Stimulated activated CD8-positive, alpha-beta memory T cell treated with anti-CD3 and anti-CD28 coated beads, Interleukin-7, amount 100 ng/mL, for 4 hours (primary cell): ENCODE measurements at places on chromosomes 13 and 19.

DNA sequence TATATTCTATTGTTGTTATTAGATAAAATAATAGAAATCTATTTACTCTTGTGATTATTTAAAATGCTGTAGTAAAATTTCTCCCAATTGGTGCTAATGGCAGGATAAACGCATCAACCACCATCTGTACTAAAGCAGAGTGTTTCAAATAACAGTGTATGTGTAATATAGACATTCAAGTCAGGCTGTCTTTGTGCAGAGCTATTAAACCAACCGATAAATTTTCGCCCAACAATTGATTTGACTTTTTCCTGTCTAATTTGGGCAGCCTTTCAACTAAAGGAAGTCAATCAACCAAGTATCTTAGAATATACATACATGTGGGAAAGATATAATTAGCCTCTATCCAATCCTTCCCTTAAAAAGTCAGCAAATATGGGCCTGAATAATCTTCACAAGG is 5.8 kb downstream of the AMER2 start:
- DNase-seq = no peak

DNA sequence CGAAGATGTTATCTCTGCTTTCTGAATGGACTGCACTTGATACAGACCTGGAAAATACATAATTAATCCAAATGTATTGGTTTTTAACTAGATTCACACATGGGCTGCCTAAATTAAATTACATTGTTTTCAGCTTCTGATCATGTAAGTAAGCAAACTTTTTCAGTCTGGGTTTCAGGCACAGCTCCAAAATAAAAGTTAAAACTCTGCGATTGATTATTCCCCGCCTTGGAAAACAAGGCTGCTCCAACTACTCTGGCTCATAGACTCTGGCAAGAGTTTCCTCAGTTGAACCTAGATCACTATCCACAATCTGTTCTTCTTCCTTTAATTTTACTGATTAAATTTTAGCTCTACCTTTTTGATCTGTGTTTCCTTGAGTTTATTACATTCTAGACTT is 526.0 kb upstream of the SPRY2 start:
- DNase-seq = no peak

DNA sequence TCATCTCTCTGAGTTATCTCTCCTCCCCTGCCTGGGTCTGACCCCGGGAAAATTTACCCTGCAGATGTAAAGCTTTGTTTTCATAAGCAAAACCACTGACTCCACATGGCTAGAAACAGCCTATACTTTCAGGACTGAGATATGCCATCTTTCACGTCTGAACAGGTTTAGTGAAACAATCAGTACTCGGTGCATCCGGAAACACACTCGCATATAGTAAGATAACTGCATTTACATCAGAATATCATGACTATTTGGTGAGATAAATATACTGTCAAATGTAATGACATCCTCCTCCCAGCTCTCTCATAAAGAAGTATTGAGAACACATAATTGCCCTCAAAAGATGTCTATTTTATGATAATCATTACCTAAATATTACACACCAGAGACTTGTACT is 172.8 kb downstream of the EFNB2 start:
- DNase-seq = no peak

- no peak for DNase-seq
These were observed 56.1 kb downstream of the PDS5B start for GRCh38 chr13:32642316-32642715.

DNA sequence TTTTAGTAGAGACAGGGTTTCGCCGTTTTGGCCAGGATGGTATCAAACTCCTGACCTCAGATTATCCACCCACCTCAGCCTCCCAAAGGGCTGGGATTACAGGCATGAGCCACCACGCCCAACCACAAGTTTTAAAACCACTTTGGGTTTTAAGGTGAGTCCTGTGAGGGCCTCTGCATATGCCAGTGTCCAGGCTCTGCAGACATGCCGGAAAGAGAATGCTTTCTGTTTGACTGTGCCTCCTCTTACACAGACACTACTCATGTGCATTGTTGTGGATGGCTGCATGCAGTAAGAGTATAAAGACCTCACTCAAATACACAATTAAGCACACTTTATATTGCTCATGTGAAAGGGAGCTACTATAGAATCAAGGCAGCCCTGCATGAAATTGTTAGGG is 20.8 kb upstream of the SLC25A30 start:
- no peak for DNase-seq

DNA sequence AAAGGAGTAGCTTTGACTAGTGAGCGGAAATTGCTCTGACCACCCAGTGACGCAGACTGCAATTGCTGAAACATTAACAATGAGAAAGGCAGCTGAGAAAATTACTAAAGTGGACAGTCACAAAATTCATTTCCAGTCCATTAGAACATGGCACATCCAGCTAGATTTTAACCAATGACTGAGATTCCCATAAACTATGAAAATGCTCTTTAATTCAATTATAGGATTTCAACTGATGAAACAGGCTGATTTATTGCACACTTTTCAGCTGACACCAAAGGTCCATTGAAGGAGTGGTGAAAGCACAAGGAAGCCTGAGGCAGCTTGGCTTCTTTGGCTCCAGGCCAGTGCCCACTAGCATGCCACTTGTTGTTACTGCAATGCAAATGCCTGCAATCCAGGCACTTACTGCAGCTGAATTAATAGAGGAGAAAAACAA is 933.4 kb downstream of the SLITRK6 start:
- no peak for DNase-seq

DNA sequence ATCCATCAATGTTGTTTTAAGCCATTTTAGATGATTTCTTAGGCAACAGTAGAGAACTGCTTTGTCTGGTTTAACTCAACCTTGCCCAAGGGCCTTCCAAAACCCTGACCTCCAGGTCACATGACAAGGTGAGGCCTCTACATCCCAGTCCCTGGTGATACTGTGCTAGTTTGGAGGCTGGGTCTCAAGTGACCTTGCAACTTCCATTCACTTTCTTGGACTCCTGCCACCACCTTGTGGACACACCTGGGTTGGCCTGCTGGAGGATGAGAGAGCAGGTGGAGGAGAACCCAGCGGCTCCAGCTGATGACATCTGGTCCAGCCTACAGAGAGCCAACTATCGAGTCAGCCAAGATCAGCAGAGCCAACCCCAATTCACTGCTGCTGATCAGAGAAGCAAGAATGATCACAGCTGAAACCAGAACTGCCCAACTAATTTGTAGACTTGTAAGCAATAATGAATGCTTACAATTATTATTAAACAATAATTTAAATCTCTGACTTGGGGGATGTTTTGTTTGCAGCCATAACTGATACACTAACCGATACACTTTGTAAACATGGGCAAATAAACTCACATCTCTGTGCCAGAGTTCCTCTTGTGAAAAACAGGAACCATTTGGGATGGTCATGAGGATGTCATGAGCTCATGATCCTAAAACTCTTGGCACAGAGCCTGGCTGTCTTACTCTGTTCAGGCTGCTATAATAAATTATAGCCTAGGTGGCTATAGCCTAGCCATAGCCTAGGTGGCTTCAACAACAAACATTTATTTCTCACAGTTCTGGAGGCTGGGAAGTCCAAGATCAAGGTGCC is 11.5 kb downstream of the FAM187B start:
- DNase-seq = no peak

GRCh38 chr13:49620170-49620621 is 8.1 kb upstream of the ARL11 start:
- DNase-seq = no peak

DNA sequence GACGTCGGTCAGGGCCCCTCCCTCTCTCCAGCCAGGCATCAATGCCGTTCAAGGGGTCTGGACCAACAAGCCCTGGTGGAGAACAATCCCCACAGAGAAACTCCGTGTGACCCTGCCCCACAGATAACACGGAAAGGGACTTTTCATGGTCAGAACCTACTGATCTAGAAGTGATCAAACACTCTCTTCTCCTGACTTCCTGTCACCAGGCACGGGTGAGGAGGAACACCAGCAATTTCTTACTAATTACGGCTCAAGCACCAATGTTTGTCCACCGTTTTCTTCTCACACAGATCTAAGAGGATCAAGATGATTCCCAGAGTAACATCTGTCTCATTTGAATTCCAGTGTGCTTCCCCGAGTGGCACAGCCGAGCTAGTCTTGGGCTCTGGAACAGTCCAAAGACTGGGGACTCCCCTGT is 11.8 kb downstream of the RASA3 start:
- no peak for DNase-seq

- no peak for DNase-seq
These were observed 128.9 kb downstream of the RGCC start for GRCh38 chr13:41586216-41586615.

- no peak for DNase-seq
These were observed 34.6 kb downstream of the COL4A2 start for GRCh38 chr13:110341445-110342244.

- DNase-seq = no peak
These were observed 1729.5 kb upstream of the SPRY2 start for GRCh38 chr13:82070416-82070815.
